HuH-7.5 (cell line): ENCODE measurements at places on chromosomes 16 and 17.
A peak's percentile ranks its signal among the peaks of the same experiment; 100 is the strongest.

DNA sequence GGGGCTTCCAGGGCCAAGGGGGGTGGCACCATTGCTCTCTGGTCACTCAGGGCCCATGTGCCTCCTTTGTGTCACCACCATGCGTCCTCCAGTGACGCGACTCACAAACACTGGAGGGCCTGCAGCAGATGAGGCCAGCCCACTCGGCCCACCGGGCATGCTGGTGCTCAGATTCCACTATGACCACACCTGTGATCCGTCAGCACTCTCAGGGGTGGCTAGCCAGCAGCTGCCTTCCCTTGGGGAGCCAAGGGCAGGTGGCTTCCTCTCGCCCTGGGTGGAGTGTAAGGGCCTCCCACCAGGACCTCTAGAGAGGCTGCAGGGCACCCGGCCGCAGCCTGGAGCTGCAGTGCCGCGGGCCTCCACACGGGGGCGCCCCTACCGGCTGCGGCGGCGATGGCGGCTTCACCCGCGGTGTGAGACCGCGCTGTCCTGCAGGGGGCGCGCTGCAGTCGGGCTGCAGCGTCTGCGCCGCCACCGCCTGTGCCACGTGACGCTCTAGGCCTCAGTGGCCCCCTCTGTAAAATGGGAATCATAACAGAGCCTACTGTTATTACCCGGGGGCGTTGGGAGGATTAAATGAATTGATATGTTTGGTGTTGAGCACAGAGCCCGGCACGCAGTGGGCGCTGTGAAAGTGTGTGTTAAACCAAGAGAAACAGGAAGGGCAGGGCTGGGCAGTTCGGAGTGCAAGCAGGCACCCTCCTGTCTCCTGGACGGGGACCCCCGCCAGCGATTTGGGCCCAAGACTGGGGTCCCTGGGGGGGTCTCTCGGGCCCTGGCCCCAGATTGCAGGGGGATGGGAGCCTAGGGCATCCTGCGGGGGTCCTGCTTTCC lies 192.4 kb upstream of the GSE1 start:
- DNase-seq = peak; percentile 86

DNA sequence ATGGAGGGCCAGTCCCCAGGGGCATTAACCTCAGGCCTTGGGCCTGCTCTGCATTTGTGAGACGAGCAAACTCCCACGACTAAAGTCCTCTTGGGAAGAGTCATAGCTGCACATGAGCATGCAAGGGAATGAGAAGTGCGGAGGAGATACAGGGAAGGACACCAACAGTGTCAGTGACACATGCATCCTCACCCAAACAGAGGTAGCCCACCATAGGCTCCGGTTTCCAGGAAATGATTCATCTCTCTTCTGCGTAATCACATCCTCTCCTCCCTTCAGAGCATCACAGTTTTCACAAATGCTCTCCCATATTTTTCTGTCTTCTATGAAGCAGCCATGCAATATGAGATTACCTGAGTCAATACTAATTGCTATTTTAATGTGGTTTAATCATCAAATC lies 725.7 kb upstream of the GOT2 start:
- DNase-seq = no peak

DNA sequence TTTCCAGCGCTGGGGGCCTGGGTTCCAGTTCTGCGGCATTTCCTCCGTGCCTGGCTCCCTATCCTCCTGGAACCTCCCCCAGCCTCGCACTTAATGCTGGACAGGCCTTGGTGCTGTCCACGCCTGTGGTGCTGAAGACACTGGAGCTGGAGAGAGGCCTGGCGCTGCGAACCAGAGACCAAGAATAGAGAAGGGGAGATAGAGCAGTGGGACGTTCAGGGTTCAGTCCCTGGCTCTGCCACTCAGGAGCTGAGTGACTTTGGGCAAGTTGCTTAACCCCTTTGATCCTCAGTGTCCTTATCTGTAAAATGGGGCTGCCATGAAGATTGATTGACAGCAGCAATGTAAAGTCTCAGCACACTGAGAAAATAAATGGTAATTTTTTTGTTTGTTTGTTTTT lies 11.9 kb downstream of the SBK1 start:
- no peak for DNase-seq

GRCh38 chr16:1163567-1164055 lies 10.7 kb downstream of the CACNA1H start:
- DNase-seq = no peak

GRCh38 chr17:74513987-74514631 lies 17.2 kb downstream of the CD300LB start:
- no peak for DNase-seq

- DNase-seq = no peak
Measured at GRCh38 chr17:14670861-14671260, 370.0 kb downstream of the HS3ST3B1 start.

GRCh38 chr17:492022-492413 lies 139.4 kb upstream of the RPH3AL start:
- DNase-seq = no peak

- no peak for DNase-seq
Measured at GRCh38 chr16:55061126-55061525, 130.5 kb downstream of the IRX5 start.

- peak; percentile 64 for DNase-seq
Measured at GRCh38 chr16:89925596-89926079, 2.5 kb downstream of the TUBB3 start.

DNA sequence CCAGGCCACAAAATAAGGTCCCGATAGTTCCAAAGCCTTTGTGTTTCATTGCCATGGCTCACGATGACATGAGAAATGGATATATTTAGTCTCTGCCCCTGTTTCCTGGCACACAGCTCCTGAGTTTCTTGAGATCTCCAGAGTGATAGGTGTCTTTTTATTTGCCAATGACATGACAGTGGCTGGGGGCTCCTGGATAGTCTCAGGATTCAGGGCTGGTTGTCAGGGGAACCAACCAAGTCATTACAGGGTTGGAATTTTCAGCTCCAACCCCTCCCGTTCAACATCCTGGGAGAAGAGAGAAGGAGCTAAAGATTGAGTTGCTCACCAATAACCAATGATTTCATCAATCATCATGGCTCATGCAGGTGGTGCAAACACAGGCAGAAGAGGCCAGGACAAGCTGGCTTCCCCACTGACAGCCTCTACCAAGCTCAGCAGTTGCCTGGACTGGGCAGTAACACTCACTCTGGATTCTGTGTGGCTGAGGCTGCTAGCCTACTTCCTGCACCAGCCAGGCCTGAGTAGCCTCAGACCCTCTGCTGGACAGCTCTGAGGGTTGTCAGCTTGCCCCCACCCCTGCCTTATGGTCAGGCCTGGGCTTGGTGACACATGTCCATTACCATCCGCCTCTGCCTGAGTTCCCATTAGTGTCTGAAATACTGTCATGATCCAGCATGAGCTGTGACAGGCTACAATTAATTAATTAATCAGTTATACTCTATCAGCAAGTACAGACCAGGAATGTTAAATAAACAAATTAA lies 534.4 kb upstream of the CDH5 start:
- DNase-seq = no peak

DNA sequence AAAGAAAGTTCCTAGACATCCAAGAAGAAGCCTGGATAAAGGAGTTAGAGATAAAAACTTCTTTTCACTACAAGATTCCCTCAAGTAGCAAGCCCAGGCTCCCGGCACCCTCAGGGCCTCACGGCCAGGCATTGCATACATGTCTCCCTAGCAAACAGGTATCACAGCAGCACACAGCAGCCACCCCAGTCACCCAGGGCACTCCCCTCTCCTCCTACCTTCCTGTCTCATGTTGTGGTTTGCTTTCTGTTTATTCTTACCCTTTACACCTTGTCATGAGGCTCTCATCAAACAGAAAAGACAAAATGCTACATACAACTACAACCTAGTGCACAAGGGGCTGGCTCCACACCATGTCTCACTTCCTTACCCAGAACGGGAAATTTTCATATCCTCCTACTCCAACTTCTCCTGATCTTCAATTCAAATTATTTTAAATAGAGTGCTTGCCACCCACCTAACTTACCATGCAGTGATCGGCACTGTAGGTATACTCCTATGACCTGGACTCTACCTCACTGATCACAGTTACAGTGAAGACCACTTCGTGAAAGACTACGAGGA lies 42.7 kb downstream of the XPO6 start:
- no peak for DNase-seq

GRCh38 chr16:77387815-77388209 lies 47.0 kb downstream of the ADAMTS18 start:
- DNase-seq = no peak

- DNase-seq = peak; percentile 44
Measured at GRCh38 chr17:66415366-66416206, 113.2 kb downstream of the PRKCA start.
